ENCODE measurements at places on chromosomes 16 and 17.

DNA sequence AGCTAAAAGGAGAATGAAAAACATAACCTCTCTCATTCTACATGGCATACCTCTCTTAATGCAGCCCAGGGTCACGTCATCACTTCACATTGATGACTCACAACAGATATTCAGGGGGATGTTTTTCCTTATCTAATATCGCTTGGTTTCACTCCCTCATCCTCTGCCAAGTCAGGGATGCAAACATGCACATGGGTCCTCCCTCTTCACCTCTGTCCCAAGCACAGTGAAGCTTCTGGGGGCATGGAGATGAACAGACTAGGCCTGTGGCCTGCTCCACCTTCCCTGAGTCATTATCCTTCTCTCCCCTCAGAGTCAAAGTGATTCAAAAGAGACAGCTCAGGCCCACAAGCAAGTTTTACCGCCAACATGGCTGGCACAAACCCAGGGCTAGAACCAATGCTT, 2.3 kb upstream of the MT2A start:
- no peak for DNase-seq

DNA sequence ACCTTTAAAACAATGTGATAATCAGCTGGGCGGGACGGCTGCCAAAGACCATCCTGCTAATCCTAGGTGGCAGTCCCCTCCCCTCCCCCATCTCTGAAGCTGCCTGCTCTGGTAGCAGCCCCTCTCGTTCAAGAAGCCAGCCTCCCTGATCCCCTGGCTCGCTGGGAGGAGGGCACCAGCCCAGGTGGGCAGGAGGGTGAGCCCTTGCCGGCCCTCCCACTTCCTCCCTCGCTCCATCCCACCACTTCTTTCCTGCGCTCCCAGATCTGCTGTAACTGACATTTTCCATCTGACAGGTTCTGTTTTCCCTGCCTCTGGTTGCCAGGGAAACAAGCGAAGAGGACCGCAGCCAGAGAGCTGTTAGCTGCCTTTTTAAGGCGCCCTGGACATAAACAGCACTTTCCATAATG, 155.7 kb upstream of the TNRC6C start:
- DNase-seq: peak; percentile 79

GRCh38 chr16:89911375-89911774, 7.3 kb upstream of the MC1R start:
- DNase-seq: no peak

DNA sequence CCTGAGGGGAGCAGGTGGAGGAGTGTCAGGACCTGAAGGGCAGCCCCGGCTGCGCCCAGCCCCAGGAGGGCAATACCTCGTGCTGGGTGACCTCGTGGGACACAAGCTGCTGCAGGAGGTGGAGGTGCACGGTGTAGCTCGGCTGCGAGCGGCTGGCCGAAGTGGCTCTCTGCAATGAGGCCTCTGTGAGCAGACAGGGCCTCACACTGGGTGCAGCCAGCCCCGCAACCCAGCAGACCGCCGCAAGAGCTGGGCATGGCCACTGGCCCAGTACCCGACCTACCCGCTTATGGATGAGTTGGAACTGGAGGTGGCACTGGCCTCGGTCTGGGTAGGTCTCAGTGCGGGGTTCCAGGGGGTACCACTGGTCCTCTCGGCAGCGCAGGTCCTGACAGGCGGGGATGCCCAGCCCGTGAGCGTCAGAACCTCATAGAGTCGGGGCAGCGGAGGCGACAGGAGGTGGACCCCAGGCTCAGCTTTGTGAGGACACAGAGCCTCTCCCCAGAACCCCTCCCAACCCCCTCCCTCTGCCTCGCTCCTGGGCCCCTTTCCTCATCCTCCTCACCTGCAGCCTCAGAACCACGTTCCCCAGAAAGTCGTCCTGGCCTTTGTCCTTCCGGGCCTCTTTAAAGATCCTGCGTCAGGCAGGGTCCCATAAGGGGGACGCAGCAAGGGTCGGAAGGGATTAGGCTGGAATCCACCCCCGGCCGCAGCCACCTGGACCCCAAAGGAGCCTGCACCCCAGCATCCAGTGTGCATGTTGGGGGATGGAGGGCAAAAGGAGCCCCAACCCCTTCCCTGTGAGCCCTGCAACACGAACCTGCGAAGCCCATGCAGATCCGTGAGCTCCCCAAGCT, 4.0 kb downstream of the UNC13D start:
- DNase-seq: no peak

- no peak for DNase-seq
These were observed 40.6 kb downstream of the IKZF3 start for GRCh38 chr17:39823407-39824054.

DNA sequence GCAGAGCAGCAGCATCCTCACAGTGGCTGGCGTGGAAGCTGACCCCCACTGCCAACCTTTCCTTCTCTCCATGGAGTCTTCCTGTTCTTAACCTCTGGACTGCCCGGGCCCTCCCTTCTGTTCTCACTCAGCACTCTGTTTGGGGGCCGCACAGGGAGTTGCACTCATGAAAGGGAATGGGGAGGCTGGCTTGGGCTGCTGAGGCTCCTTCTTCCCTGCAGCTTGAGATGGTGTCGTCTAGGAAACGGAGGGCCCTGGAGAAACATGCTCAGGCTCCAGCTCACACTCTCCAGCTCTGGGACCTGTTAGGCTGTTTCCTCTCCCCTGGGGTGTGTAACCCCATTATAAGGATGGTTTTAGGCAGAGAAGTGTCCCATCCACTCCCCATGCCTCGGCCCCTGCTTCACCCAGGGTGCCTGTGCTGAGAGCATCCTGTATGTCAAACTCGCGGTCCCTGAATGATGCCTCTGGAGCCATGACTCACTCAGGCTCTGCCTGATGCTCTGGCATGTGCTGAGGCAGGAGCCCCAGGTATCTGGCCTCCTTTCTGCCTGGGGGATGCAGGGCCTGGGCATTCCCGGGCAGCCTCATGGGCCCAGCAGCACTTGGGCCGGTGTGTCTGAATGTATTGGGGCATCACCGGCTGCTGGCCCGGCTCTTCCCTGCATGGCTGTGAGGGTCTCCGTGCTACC, 18.9 kb downstream of the TMEM94 start:
- no peak for DNase-seq

GRCh38 chr16:88793251-88793954, 8.4 kb upstream of the PIEZO1 start:
- no peak for DNase-seq

- DNase-seq: no peak
These were observed 187.9 kb downstream of the CNTNAP4 start for GRCh38 chr16:76464955-76465620.

DNA sequence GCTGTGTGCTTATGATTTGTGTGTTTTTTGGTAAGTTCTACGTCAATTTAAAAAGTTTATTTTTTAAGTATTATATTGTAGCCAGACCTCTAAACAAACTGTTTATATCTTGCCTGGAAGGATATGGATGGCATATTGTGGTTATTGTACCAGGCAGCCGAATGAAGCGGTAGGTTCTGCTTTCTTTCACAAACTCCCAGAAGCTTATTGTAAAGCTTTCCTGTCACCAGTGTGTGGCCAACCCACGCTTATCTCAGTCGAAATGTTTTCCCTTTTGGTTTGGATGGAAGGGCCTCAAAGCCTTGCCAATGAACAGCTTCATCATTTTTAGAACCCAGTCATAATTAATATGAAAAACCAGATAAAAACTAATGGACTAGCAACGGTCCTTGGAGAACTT, 53.1 kb downstream of the CYB5B start:
- no peak for DNase-seq

GRCh38 chr17:14316126-14316832, 15.4 kb downstream of the HS3ST3B1 start:
- DNase-seq: no peak

DNA sequence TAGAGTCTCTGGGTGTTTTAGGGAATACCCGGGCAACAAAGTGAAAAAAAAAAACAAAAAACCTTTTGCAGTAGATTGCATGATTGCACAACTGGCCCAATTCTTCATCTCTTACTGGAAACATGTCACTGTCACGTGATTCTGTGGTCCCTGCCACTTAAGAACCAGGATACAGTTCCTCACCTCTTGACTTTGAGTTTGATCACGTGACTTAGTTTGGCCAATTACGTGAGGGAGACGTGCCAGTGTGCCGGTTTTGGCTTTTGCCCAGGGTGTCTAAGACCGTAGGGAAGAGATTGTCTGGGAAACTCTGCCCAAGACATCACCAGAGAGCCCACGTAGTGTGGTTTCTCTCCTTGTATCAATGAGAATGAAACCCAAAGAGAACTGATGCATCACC, 88.7 kb downstream of the GRIN2A start:
- DNase-seq: no peak

DNA sequence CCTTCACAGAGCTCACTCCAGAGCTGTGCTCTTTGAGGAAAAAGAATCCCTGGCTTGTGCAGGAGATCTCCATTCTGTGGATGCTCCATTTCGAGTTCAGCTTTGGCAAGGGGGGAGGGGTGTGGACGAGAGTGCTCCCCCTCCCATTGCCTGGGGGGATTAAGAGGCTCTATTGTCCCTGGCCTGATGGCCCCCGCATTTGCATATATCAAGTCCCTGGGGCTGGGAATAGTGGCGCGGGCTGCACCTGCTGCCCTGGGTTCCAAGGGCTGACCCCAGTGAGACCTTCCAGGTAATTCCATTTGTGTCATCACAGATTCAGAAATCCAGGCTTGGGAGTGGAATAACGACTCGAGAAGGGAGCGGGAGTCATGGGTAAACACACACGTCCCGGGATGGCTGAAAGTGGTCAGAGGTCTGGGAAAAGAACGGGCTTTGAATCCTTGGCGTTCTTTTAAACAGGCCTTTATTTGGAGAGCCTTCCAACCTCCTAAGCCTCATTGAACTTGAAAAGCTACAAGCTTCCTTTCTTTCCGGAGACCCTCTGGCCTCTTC, 479.3 kb downstream of the HS3ST3B1 start:
- DNase-seq: no peak

DNA sequence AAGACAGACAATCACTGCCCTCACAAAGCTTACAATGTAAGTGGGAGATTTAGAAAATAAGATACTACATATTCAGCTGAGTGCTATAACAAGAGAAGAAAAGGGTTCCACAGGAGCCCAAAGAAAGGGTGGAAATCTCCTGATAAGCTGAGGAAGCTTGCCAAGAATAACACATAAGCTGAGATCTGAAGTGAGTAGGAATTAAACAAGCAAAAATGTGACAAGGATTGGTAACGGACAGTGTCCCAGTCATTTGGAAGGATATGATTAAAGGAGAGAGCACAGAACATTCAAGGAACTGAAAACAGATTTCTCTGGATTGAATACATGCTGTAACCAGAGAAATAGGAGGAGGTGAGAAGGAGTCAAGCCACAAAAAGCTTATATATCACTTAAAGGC, 13.0 kb downstream of the CDYL2 start:
- DNase-seq: no peak

- DNase-seq: no peak
These were observed 51.2 kb upstream of the MTMR4 start for GRCh38 chr17:58565389-58566311.

DNA sequence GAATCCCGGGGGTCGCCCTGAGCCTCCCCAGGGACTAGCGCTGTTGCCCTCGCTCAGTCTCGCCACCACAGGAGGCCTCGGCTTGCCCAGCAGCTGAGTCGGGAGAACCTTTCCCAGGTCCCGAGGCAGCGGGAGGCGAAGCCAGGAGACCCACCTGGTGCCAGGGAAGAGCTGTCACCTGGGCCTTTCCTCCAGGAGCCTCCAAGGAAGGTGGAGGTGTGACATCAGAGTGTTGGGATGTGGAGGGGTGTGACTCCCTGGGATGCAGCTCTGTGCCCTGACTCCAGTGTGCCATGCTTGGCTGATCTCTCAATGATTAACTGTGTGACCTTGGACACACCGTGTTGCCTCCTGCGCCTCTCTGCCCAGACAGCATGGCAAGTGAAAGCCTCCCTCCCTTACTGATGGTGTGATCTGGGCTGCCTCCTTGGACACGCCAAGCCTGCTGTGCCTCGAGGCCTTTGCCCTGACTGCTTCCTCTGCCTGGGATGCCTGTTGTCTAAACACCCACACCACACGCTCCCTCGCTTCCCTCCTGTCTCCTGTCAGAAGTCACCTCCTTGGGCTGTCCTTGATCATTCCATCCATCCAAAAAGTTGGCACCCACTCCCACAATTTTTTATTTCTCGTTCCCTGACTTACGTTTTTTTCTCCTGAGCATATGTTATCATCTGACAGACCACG, 88.0 kb downstream of the CMIP start:
- DNase-seq: no peak

DNA sequence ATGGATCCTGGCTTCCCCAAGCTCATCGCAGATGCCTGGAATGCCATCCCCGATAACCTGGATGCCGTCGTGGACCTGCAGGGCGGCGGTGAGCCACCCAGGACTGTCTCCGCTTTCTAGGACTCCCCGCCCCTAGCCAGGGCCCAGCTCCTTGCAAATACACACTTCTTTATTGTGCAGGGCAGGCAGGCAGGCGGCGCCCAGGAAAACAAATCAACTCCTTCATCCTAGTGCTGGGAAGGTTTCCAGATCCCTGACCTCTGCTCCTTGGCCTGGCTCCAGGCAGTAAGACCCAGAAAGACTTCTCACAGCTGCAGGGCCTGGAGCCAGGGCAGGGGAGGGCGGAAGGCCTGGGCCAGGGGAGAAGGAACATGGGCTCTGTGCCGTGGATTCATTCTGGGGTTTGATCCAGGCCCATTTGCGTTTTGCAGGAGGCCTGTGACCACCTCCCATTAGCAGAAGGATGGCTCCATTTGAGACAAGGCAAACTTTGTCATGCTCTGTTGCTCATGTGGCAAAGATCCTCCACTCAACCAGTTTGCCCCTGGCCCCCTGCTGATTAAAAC, 6.0 kb upstream of the LPCAT2 start:
- peak; percentile 96 for DNase-seq

- DNase-seq: no peak
These were observed 1.0 kb downstream of the TMEM114 start for GRCh38 chr16:8589057-8589899.

DNA sequence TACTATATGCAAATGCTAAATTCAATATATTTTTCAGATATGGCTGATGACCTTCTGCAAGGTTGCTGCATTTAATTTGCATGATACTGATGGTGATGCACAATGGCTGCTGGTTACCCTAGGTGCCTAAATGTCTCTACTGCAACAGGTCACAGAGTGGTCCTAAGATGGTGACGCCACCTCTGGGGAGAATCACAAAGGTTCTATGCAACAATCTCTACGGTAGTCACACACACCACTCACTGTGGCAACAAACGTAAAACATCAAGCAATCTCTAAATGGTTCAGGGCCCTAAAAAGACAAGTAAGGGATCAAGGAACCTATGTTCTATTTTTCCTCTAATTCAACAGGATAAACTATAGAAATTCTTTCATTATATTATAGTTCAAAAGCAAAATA, 293.3 kb downstream of the CEP112 start:
- DNase-seq: no peak

GRCh38 chr17:81239714-81240555, 817 bp downstream of the NDUFAF8 start:
- no peak for DNase-seq

DNA sequence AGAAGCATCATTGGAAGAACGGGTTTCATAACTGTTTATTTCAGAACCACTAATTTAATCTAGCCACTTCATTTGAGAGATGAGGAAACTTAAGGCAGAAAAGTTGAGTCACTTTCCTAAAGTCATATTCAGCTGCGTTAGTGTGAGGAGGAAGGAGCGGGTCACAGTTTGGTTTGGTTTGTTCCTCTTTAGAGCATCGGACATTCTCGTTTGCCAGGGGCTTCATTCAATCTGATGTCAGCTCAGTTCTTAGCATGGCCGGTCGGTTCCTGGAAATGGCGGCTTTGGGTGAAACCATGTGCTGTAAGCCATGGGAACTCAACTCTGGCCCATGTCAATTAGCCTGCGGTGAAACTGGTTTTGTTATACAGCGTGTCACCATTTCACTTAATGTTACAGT, 186.5 kb downstream of the LGALS9B start:
- no peak for DNase-seq

All from dorsolateral prefrontal cortex (tissue), 122 donors.